ENCODE measurements at places on chromosomes 1 and 21. TPM values are rescaled to one million over a fixed set of nuclear protein-coding genes. Genes with fewer than 3 reads are reported as not detected.

The SAMD11 gene
- 136 TPM for total RNA-seq

The BRINP3 gene
- total RNA-seq = 4.3 TPM

The GJB3 gene
- total RNA-seq = 0.35 TPM

The RNF186 gene
- 0.18 TPM for total RNA-seq

The OR2T33 gene
- total RNA-seq = not detected

The AGO3 gene
- total RNA-seq = 33.2 TPM

The ELF3 gene
- total RNA-seq = 106 TPM

The WNT9A gene
- total RNA-seq = 2.0 TPM

The OR6K3 gene
- total RNA-seq = not detected

The CNIH4 gene
- total RNA-seq = 34.6 TPM

The LORICRIN gene
- not detected for total RNA-seq

The SPRR2A gene
- total RNA-seq = not detected

The RNASEL gene
- 8.7 TPM for total RNA-seq

The NTMT2 gene
- not detected for total RNA-seq

Data from metanephros (tissue), 2 donors.